Fibroblast of the aortic adventitia (primary cell): ENCODE measurements at places on chromosomes 7 and 10.

- no peak for DNase-seq
Observed at GRCh38 chr10:1660386-1660785, 76.9 kb downstream of the ADARB2 start.

- no peak for DNase-seq
Observed at GRCh38 chr7:31129067-31129466, 77.0 kb downstream of the ADCYAP1R1 start.

DNA sequence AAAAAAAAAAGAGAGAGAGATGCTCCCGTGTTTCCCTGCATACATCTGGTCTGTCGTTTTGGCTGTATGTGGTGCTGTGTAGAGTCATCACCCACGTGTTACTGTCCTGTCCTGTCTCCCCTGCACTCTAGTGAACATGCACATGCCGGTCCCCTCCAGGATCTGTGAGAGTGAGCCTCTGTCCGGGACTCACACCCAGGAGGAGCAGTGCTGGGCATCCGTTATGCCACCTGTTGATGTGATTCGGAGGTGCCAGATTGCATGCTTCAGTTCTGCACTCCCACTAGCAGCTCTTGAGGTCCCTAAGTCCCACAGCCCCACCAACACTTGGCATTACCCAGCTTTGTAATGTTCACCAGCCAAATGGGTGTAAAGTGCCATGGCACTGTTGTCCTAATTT, 16.4 kb downstream of the GHRHR start:
- no peak for DNase-seq

DNA sequence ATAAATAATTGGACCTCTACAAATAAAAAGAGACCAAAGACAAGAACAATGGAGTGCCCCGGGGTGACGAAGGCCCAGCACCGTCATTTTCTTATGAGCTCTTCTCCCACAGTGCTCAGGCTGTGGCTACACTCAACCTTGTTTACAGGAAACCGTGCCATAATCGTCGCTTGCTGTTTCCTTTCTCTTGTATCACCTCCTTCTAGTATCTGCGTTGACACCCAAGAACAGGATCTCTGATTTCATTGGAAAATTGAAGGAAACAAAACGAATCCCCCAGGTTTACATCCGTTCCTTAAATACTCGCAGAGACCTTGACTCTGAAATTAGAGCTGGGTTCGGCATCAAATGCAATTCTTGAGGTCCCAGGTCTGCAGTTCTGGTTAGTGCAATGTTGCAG, 1.7 kb upstream of the IGFBP3 start:
- no peak for DNase-seq

DNA sequence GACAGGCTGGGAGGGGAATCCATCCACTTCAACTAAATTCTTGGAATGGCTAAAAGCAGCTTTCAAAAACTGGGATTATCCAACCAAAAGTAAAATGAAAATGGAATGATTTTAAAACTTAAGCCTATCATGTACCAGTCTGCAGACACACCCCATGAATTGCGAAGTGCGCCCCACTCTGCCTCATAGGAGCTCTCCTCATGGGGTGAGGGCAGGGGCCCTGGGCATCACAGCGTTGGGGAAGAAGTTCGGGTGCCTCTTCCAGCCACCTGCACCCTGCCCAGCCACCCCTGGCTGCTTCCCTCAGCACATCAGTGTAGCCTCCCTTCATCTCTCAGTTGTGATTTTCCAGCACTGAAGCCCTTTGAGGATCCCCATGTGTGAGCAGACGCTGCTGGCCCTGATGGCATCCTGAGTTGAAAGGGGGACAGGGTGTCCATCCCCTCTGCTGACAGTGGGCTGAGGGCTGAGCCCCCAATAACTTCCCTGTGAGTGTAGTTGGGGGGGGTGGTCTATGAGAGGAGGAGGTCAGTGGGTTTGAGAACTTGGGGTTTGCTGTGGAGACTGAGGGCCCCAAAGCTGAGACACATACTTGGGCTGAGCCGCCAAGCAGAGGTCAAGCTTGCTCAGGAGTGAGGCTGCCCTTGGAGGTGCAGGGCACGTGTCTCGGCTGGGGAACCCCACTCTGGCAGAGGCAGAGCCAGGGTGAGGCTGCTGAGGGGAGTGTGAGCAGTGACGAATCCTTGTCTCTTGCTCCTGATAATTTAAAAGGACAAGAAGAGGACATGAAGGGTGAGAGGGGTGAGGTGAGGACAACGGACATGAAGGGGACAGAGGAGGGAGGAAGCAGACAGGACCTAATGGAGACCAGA, 542.1 kb downstream of the TCERG1L start:
- no peak for DNase-seq

DNA sequence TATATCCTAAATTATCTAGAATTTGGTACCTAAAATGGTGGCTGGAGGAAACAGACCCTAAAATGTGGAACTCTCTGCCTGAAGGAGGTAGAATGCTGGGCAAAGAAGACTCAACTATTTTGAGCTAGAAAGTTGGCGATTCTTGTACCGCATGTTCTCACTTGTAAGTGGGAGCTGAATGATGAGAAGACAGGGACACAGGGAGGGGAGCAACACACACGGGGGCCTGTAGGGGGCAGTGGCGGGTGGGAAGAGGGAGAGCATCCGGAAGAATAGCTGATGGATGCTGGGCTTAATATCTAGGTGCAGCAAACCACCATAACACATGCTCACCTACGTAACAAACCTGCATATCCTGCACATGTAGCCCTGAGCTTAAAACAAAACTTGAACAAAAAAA, 250.6 kb downstream of the CALN1 start:
- no peak for DNase-seq

DNA sequence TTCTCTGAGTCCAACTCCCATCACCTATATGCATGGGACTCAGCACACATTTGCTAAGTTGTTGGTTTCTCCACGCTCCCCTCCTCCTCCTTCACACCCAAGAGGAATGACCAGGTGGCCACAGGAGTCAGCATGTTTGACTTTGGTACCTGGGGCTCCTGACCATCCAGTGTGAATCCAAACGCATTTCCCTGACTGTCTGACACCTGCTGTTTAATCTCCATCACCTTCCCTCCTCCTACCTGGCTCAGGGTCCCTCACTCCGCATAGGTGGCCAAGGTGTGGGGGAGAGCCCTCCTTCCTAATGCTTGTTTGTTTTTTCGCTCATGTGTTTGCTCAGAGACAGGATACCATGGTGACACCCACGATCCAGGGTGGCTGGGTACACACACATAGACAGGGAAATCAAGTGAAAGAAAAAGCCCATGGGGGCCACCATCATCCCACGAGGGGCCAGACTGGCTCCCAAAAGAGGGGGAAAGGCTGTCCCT, 194.9 kb downstream of the KCNMA1 start:
- no peak for DNase-seq

GRCh38 chr10:107477266-107477665, 312.8 kb upstream of the SORCS1 start:
- no peak for DNase-seq

DNA sequence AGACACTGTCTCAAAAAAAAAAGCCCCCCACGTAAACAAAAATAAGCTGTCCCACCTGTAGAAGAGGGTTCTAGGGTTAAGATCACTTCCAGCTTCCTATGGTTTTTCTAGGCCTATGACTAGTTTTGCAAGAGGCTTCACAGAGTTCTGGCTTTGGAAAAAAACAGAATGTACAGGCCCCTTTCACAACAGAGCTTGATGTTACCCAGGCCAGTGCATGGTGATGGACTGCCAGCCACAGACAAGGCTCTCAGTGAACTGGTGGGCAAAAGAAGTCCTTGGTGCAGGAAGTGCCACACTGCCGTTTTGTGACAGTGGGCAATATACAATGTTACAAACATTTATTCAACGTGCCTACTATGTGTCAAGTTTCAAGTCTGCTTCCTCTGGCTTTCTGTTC, 18.3 kb upstream of the EFCAB10 start:
- no peak for DNase-seq

DNA sequence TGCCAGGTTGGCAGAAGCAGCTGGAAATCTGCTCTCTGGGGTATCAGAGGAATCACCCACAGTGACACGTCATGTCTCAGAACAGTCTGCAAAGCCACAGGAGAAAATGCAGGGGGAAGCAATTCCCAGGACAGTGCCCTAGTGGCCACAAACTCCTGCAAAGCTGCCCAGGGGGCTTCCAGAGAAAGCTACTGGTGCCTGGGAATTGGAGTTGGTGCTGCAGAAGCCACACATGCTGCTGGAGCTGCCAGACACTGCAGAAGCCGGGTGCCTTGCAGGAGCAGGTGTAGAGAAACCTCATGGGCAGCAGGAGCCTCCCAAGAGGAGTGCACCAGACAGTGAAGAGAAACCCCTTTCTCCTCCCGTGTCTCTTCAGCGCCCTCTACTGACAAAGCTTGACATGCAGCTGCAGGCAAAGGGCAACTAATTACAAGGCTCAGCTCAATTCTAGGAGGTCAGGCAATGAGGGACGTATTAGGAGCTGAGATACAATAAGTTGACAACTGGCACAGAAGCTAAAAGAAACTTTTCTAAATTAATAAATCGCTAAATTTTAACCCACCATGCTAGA, 30.2 kb upstream of the NUB1 start:
- DNase-seq, result no peak

DNA sequence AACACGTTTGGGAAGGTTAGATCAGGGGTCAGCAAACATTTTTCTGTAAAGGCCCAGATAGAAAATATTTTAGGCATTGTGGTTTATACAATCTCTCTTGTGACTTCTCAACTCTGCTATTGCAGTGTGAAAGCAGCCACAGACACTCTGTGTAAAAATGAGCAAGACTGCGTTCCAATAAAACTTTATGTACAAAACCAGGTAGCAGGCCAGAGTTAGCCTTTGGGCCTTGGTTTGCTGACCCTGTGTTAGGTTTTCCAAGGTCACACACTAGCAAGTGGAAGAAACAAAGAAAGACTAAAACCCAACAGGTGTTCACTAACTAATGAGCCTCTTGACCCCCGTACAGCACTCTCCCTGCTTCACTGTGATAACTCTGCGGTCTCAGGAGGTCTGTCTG, 14.9 kb upstream of the PAXIP1 start:
- DNase-seq, result no peak

- no peak for DNase-seq
Observed at GRCh38 chr10:86344281-86344680, 22.3 kb downstream of the GRID1 start.

- DNase-seq, result peak; percentile 69
Observed at GRCh38 chr10:28393956-28394568, 91.2 kb upstream of the MPP7 start.

GRCh38 chr10:127556916-127557315, 7.8 kb downstream of the NPS start:
- no peak for DNase-seq

DNA sequence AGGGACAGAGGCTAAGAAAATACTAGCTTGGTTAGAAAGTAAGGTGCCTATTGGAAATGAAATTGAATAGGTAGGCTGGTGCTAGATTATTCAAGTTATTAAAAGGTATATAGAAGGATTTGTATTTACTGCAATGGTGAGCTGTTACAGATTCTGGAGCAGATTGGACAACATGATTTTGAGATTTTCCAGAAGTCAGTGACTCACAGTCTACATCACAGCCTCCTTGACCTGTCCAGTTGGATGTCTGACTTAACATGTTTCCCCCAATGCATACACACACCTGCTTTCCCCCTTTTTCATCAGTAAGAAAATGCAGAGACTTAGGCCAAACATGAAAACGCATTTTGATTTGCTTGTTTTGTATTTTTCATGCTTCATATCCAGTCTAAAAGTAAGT, 33.4 kb downstream of the STARD3NL start:
- DNase-seq, result peak; percentile 56

- no peak for DNase-seq
Observed at GRCh38 chr7:2974093-2974819, 69.4 kb downstream of the CARD11 start.

DNA sequence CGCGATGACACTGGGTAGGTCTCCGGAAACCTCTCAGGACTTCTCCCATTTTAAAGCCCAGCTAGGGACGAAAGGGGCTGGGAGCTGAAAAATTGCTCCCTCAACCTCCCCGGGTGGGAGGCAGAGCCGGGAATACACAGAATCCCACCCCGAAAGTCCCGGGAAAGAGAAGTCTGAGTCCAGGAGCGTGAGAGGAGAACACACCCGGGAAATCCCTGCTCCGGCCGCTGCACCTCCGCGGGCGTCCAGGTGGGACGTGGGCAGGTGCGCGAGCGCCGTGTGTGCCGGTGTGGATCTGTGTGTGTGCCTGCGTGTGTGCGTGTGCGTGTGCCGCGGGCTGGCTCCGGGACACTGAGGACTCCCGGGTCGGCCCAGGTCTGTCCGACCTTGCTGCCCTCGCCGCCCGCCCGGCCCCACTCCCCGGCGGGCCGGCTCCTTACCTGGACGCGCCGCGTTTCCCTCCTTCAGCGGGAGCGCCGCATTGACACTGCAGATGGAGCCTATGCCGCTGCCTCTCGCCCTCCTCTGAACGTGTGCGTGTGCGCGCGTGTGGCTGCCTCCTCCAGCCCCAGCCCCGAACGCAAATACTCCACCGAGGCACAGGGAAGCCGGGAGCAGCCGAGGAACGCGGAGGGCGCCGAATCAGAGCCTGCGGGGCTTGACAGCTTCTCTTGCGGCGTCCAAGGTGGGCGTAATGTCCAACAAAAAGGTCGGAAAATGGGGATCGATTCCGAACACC, at the start of gene PLXNA4:
Gene PLXNA4 (minus strand): TSS at position 489 of the 739 bp plus-strand sequence. CDS start 67,777 bp downstream, outside the sequence.
- DNase-seq, result peak; percentile 11

GRCh38 chr10:100962351-100963080, 6.8 kb upstream of the SEMA4G start:
- no peak for DNase-seq

DNA sequence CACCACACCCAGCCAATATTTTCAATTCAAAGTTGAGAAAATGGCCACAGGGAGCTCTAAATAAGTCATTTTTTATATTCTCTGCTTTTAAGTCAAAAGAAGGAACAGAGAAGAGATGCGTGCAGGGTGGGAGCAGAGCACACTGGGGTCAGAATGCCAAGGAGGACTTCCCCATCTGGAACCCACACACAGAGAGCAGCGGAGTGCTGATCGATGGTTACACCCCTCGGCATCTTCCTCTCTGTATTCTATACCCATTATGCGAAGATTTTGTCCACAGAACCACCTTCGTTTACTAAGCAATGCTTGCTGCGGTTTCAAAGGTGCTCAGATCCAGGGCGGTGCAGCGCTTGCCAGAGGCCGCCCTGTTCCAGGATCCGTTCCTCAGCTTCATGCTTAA, 91.3 kb upstream of the RHEB start:
- DNase-seq, result no peak
